ENCODE measurements at places on chromosomes 12 and 14.

DNA sequence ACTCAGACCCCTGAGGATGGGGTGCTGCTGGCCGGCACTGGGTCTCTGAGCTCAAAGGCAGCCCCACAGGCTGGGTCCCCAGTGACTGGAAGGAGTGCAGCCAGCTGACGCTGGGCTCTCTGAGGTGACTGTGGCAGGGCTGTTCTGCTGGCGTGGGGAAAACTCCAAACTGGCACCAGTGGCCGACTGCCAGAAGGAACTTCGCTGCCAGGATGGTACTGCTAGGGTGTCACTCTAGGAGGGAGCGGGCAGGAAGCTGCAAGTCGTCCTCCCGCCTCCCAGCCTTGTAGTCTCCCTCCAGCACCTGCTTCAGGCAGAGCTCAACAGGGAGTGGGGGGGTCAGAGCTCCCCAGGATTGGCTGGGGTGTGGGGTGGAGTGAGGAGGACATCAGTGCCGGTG lies 41.3 kb downstream of the CDC42BPB start:
- DNase-seq, result no peak

DNA sequence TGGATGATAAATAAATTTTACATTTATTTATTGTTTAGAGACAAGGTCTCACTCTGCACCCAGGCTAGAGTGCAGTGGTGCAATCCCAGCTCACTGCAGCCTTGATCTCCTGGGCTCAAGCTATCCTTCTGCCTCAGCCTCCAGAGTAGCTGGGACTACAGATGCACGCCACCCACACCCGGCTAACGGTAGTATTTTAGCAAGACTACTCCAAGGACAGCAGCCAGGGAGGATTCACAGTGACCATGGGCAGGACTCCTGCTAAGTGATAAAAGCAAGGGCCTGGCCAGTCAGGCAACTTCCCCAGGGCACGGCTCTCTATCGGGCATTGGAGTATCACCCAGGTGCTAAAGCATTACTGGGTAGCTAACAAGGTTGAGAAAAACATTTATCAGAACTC lies 55.4 kb downstream of the ARL6IP4 start:
- no peak for DNase-seq

DNA sequence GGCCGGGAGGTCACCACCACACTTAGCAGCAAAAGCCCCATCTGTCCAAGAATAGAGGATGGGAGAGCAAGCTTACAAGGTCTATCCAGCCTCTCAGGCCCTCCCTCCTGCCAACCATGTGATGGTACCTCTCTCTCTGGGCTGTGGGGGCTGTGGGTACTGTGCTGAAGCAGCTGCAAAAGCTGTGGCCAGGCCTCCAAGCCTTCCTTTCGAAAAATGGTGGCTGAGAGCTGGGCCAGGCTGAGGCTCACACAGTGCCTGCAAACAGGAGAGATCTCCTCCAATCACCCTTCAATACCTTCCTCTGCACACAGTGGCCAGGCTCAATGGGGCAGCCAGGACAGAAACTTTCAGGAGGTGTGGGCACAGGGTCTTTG lies 1.1 kb downstream of the IPO4 start:
- DNase-seq, result no peak

GRCh38 chr14:34336501-34336900 lies 125.5 kb downstream of the SPTSSA start:
- DNase-seq, result no peak

- no peak for DNase-seq
Measured at GRCh38 chr14:51269634-51270033, 29.6 kb downstream of the TMX1 start.

DNA sequence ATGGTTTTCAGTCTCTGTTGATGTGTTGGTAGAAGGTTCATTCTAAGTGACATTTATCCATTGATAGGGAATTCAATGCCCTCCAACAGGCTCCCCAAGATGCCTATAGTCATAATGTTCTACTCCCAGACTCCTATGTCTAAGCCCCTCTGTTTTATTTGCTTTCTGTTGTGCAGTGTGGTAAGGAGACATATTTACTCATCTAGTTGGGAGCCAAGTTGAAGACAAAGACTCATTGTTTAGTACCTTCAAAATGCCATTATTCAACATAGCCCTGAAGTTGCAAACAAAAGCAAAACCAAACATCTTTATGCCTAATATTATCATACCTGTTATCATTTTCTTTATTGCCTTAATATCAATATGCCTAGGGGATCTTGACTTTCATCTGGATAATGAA lies 302.1 kb downstream of the RMST start:
- no peak for DNase-seq

Measured in EH (cell line).